ENCODE measurements at places on chromosomes 7 and 10. TPM values are rescaled to one million over a fixed set of nuclear protein-coding genes. Genes with fewer than 3 reads are reported as not detected.

Gene METTL27
- polyA plus RNA-seq = 2.6 TPM

Gene TFEC
- polyA plus RNA-seq = 17.4 TPM

Gene VSTM4
- polyA plus RNA-seq = not detected

Gene MORN4
- polyA plus RNA-seq = not detected

Measured in CD14-positive monocyte (primary cell).